ENCODE measurements at places on chromosomes 2 and 18.

DNA sequence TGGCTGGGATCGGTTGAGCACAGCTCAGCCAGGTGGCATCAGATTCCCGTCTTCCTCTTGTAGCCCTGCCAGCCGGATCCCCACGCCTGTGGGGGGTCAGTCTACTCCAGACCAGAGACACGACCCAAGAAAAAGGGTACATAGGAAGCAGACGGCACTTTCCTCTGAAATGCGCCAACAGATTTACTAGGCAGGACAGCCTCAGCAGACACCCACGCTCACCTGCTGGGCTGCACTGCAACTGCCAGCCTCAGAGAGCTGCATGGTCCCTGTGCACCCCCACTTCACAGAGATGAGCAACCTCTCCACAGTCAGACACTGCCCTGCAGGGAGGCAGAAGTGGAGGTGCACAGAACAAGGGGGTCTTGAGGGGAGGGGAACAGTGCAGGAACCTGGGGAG lies 75.7 kb upstream of the OTOS start:
- DNase-seq: no peak

- no peak for DNase-seq
Observed at GRCh38 chr2:26569216-26570082, 71.7 kb downstream of the CIB4 start.

GRCh38 chr2:8753609-8754008 lies 71.8 kb downstream of the ID2 start:
- DNase-seq: no peak

- no peak for DNase-seq
Observed at GRCh38 chr2:86603905-86604304, 19.8 kb downstream of the RNF103 start.

Measured in KG1 (cell line).